ENCODE measurements at places on chromosomes 3 and 15. TPM values are rescaled to one million over a fixed set of nuclear protein-coding genes. Genes with fewer than 3 reads are reported as not detected.
A peak's percentile ranks its signal among the peaks of the same experiment; 100 is the strongest.

GRCh38 chr3:9390265-9390888, 7.0 kb upstream of the SETD5 start:
- H3K4me3 ChIP-seq, result no peak overlapping the region
- peak overlapping the region; percentile 9 for H3K27ac ChIP-seq
- H3K27me3 ChIP-seq, result no peaks in the 10 kb centered on the region

- no peaks in the 10 kb centered on the region for H3K27me3 ChIP-seq
- no peak overlapping the region for H3K4me3 ChIP-seq
- no peak overlapping the region for H3K27ac ChIP-seq
- no peaks in the 10 kb centered on the region for H3K36me3 ChIP-seq
- DNase-seq, result no peak
- H3K4me1 ChIP-seq, result no peaks in the 10 kb centered on the region
Observed at GRCh38 chr3:126258670-126259069, 78.3 kb upstream of the ALDH1L1 start.

GRCh38 chr15:25596644-25597562, 158.1 kb upstream of the UBE3A start:
- no peak overlapping the region for H3K27ac ChIP-seq
- DNase-seq, result no peak
- H3K27me3 ChIP-seq, result no peaks in the 10 kb centered on the region
- no peak overlapping the region for H3K4me3 ChIP-seq

GRCh38 chr15:90004671-90005070, 3.5 kb downstream of the ZNF710 start:
- no peaks in the 10 kb centered on the region for H3K27me3 ChIP-seq
- no peaks in the 10 kb centered on the region for H3K36me3 ChIP-seq
- no peak for DNase-seq
- H3K4me3 ChIP-seq, result no peak overlapping the region
- peak overlapping the region; percentile 20 for H3K27ac ChIP-seq

DNA sequence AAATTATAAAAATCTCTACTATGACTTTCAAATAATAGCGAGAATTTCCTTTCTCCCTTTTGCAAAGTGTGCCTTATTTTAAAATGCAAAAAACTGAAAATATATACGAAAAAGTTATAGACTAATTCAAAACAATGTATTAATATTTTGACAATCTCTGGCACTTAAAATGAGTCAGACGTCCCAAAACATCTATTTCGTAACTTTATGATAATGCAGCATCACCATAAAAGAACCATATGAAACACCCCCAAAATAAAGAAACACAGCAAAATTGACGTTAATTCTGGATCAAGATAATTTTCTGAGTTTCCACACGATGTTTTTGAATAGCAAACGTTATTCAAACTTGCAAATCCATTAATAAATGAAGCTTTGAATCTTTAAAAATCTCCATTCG, 1.0 kb downstream of the COPS2 start:
- DNase-seq, result no peak
- no peaks in the 10 kb centered on the region for H3K27me3 ChIP-seq
- H3K36me3 ChIP-seq, result no peaks in the 10 kb centered on the region
- H3K27ac ChIP-seq, result peak overlapping the region; percentile 85

Gene ARHGAP31
- total RNA-seq, result 6.5 TPM

Gene MEIS2
- 73.2 TPM for total RNA-seq

Gene SLC51A
- total RNA-seq, result 0.55 TPM

Gene TUSC7
- not detected for total RNA-seq

Data from prostate gland (tissue), 2 donors.